Dermis blood vessel endothelial cell (primary cell): ENCODE measurements at places on chromosomes 3 and 15. TPM values are rescaled to one million over a fixed set of nuclear protein-coding genes. Genes with fewer than 3 reads are reported as not detected.

The TTC21A gene
- total RNA-seq: 1.5 and 1.9 TPM in 2 replicates

The CGNL1 gene
- total RNA-seq: 16.3 and 21.1 TPM in 2 replicates

The DPPA4 gene
- total RNA-seq: not detected in 2 replicates

The FSIP1 gene
- 0.37 and 0.85 TPM in 2 replicates for total RNA-seq

The AGBL1 gene
- not detected in 2 replicates for total RNA-seq

The LRRC2 gene
- total RNA-seq: under 0.01 and 0.09 TPM in 2 replicates

The SLC7A14 gene
- total RNA-seq: under 0.01 and 0.14 TPM in 2 replicates

The CD80 gene
- 0.14 and 0.17 TPM in 2 replicates for total RNA-seq

The PRSS50 gene
- total RNA-seq: not detected in 2 replicates

The INKA1 gene
- 14.0 and 28.8 TPM in 2 replicates for total RNA-seq

The CCNB2 gene
- 13.6 and 61.3 TPM in 2 replicates for total RNA-seq

The CP gene
- total RNA-seq: 0.70 and 1.0 TPM in 2 replicates

The PODXL2 gene
- 2.9 and 4.0 TPM in 2 replicates for total RNA-seq

The DOCK3 gene
- total RNA-seq: under 0.01 TPM in 1 of 2 replicates, not detected in the other

The STRA6 gene
- 0.51 TPM in 1 of 2 replicates, not detected in the other for total RNA-seq

The CCR4 gene
- under 0.01 and 0.05 TPM in 2 replicates for total RNA-seq
